Iris pigment epithelial cell (primary cell): ENCODE measurements at places on chromosomes 13 and 19.

DNA sequence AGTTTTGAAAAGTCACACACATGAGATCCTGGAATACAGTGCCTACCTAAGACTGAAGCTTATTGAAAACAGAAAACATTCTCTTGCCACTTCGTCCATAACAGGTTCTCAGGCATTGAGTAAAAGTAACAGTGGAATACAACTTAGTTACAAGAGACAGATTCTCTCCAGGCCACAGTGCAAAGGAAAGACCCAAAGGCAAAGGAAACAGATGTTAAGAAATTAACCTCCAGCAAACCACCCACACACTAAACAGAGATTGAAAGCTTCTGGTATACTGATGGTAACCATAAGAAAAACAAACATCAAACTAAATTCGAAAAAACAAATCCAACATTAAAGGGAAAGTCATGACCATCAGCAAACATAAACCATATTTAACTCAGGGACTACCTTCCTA lies 914.7 kb downstream of the SLITRK5 start:
- no peak for DNase-seq

DNA sequence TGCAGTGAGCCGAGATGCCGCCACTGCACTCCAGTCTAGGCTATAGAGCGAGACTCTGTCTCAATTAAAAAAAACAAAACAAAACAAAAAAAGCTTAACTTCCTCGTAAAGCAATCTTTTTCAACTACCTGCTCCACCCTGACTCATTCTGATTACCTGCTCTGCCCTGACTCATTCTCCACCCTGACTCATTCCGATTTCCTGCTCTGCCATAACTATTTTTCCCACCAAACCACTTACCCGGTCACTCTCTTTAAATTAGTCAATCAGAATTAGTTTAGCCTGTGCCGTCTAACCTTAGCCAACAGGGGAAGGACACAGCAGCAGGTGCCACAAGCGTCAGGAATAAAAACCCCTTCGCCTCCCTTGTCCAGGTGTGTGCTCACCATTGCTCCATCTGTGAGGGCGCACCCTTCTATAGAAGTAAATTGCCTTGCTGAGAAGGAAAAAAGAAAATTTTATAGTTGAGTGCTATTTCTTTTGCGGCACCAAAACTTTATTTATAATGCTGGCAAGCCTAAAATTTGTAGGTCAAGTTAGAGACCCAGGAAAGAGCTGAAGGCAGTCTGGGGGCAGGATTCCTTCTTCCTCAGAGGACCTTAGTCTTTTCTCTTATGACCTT lies 1.7 kb upstream of the IFT88 start:
- no peak for DNase-seq

DNA sequence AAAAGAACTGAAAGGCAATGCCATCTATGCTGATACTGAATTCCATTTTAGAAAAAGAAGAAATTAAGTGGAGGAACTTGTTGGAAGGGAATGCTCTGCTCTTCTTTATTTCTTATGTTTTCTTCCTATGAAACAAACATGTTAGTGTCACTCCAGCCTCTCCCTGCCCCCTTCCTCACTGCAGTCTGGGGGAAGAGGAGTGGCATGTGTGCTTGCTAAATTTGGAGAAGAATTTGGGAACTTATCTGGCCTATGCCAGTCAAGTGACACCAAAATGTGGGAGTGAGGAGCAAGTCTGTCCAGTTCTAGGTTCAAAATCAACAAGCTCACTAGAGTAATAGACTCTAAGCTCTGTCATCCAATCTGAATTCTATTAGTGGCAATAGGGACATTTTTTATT lies 214.6 kb downstream of the RBM26 start:
- DNase-seq: no peak

- DNase-seq: no peak
Observed at GRCh38 chr19:55270172-55270942, 9.6 kb downstream of the HSPBP1 start.

GRCh38 chr13:43127103-43127798 lies 103.9 kb downstream of the DNAJC15 start:
- no peak for DNase-seq

GRCh38 chr19:14835011-14835410 lies at the start of the genes OR7A5 and OR7C1:
OR7A5 (minus strand) TSS chr19:14835185; CDS start chr19:14828241, 6,944 bp downstream.
OR7C1 (minus strand) TSS chr19:14835185; CDS start chr19:14800136, 35,049 bp downstream.
- peak; percentile 7 for DNase-seq
